ENCODE measurements at places on chromosomes 7 and 10. TPM values are rescaled to one million over a fixed set of nuclear protein-coding genes. Genes with fewer than 3 reads are reported as not detected.

DNA sequence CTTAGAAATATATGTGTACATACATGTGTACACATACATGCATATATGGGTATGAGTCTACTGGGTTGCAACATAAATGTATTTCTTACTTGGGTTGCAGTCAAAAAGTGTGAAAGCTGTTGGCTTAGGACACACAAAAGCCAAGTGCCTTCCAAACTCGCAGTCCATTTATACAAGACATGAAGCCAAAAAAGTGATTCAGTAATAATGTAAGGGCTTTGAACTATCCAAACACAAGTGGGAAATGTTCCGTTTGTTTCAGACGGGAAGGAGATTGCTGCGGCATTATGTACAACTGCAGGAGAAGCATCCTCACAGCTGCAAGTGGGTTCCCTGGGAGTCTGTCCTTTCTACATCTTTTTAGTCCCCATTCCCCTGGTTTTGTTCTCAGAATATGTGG lies 513.6 kb downstream of the SORCS3 start:
- no peak for DNase-seq

DNA sequence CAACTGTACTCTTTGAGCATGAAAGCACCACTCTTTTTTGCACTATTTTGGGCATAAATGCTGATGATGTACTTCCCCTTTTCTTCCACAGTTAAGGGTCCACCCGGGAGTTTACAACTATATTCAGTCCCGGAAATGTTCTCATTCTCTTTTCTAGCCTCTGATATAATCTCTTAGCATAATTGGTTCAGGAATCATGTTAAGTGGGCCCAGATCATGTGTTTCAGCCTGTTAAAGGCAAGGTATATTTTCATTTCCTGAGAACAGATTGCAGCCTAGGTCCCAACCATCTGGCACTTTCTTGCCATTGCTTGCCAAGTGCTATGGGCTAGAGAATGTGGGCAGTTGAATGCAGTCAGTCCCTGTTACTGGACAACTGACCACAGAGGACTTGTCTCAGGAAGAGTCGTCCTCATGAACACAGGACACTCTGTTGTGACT lies 111.4 kb upstream of the GLCCI1 start:
- DNase-seq: no peak

- peak; percentile 40 for DNase-seq
These were observed 1.5 kb downstream of the KMT2E start for GRCh38 chr7:105015390-105015965.

DNA sequence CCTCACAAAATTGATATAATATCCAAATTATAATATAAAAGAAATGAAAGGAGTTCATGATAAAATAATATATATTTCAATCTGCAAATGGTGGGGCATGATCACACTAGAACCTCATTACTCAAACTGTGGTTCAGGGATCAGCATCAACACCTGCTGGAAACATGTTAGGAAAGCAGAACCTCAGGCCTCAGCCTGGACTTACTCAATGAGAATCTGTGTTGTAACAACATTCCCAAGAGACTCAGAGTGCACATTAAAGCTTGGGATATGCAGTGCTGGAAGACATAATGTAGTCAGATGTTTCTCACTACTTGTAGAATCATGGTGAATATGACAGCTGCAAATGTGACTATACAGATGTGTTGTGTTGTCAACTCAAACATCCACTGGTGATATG lies 81.7 kb upstream of the ITPRID1 start:
- DNase-seq: peak; percentile 92

- DNase-seq: no peak
These were observed 2.9 kb downstream of the PLXNA4 start for GRCh38 chr7:132573251-132573955.

DNA sequence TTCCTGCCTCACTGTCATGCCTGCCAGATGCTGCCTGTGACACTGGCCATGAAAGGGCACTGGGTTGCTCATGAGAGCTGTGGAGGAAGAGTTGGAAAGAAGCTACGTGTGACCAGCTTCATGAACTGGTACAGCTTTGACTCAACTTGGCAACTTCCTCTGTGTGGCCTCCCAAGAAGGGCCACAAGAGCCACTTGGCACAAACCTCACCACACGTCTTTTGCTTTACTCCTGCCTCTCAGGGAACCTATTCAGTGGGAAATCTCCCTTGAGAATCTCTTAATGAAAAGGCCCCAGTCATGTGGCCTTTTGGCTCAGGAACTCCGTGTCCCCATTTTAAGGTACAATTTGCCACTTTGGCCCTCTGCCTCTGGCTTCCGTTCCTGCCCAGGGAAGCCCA lies 54.5 kb downstream of the FRMD4A start:
- DNase-seq: no peak

DNA sequence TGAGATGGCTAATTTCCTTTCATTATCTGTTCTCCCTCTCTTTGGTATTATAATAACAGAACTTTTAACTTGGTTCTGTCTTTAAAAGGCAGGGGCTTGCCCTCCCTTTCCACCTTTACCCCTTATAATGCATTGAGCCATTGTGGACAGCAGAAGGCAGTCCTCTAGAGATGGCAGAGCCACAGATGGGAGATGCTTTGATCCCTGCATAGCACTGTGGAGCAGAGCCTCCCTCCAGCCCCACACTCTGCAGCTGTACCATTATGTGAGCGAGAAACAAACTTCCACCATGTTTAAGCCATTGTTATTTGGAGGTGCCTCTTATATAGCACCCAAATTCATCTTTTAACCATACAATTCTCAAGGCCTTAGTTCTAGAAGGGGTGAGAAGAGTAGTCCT lies 78.4 kb downstream of the SEC23IP start:
- DNase-seq: no peak

DNA sequence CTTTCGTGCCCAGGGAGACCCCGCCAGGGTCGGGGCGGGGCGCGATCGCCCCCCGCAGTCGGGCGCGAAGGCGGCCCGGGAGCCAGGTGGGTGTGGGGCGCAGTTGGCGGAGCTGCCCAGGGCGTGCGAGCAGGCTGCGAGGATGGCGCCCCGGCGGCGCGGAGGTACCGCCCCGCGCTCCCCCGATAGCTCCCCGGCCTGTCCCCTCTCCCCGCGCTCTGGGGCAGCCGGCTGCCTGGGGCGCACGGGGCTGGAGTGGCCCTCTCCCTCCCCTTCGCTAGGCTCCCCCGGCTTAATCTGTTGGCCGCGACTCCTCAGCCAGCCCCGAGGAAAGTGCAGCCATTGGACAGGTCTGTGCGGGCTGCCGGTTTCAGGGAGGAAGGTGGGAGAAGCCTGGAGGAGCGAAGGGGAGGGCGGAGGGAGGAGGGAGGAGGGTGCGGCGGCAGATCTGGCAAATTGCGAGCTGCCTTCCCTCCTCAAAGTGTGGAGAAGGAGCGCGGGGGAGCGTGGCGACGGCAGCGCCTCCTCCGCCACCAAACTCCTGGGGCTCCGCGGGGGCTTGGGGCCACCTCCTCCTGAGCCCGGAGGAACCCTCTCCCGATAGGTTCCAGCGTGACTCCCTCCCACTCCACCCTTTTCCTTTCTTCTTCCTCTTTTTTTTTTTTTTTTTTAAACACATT lies 361 bp upstream of the PLXDC2 start:
- peak; percentile 76 for DNase-seq

DNA sequence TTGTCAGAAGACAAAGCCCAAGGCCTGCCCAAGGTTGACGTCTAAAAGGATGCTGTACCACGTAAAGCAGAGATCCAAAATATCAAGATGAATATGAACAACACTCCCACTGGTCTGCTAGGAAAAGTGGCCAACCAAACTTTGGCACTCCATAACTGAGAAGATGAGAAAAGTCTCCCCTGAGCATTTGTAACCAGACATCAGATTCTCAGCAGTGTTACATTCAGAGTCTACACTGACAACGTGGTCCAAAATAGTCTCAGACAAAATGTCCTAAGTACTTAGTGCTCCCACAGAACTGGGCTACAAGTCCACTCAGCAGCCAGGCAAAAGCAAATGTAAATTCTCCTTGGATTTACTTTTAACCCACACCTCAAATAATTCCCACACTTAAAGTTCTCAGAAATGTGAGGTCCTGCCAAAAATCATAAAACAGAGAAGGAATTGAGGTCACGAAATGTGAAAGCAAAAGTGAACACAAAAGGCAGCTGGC lies 185.1 kb upstream of the NOBOX start:
- peak; percentile 34 for DNase-seq

DNA sequence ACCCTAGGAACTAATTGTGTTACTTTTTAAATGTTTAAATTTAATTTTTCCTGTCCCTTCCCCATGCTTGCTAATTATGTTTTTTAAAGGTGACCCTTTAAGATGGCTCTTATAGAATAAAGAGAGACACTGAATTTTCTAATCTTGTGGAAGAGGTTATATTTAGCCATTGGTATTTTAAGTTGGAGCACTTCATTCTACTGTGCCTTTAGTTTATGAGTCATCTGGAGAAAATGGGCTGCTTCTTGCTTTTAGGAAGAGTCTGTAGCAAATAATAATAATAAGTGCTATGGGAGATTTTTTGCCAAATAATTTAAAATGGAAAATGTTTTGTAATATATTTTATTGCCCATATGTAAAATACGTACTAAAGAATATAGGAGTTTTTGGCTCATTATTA lies 139.7 kb downstream of the ADK start:
- peak; percentile 26 for DNase-seq

NUPR2 gene
- 0.39 TPM for total RNA-seq

SPDYE9 gene
- 0.10 TPM for total RNA-seq

ELAPOR2 gene
- total RNA-seq: 10.9 TPM

OPALIN gene
- not detected for total RNA-seq

TMEM196 gene
- total RNA-seq: under 0.01 TPM
